ENCODE measurements at places on chromosomes 6 and 20. TPM values are rescaled to one million over a fixed set of nuclear protein-coding genes. Genes with fewer than 3 reads are reported as not detected.

GRCh38 chr6:125486881-125487280 is 185.1 kb upstream of the HDDC2 start:
- H3K4me1 ChIP-seq: no peaks in the 10 kb centered on the region
- no peaks in the 10 kb centered on the region for H3K27me3 ChIP-seq
- H3K27ac ChIP-seq: no peak overlapping the region
- H3K36me3 ChIP-seq: no peaks in the 10 kb centered on the region

DNA sequence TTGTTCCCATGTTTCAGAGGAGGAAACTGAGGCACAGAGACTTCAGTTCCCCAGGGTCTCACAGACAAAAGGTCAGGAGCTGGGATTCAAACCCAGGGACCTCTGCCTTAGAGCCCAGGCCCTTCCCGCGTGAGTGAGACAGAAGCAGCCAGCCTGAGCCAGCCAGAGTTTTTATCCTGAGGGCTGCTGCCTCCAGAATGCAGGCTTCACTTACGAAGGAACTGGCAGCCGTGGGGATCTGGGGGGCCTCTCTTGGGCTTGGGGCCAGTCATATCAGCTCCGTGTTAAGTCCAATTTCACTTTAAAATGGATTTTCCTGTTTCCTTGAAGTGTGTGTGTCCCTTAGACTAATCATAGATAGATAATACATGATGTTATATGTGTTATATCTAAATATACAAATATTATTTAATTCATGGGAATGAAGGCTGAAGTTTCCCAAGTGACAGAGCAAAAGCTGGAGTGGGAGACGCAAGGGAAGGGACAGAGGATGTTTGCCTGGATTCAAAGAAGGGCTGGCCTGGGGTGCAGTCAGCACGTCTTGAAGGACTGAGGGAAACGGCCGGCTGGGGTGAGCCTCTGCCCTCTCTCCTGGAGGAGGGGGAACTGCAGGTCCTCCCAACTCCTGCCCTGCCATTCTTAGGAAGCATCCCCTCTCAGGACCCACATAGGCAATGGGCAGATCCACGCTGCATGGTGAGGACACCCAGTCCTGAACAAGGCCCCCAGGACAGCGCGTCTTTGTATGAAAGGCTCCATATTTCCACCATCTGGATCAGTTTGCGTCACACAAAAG is 320.1 kb downstream of the CDH4 start:
- DNase-seq: no peak
- no peak overlapping the region for H3K27ac ChIP-seq
- no peak overlapping the region for H3K4me3 ChIP-seq

Gene TRERF1
- total RNA-seq: 10.3 TPM

- DNase-seq: no peak
- no peaks in the 10 kb centered on the region for H3K36me3 ChIP-seq
- no peaks in the 10 kb centered on the region for H3K27me3 ChIP-seq
- H3K4me3 ChIP-seq: no peak overlapping the region
- no peak overlapping the region for H3K27ac ChIP-seq
- H3K4me1 ChIP-seq: no peaks in the 10 kb centered on the region
Measured at GRCh38 chr6:12648171-12648570, 68.4 kb upstream of the PHACTR1 start.

Gene ATP6V1G2
- 0.94 TPM for total RNA-seq

All from CD8-positive, alpha-beta memory T cell (primary cell).